Stimulated activated CD4-positive, alpha-beta T cell treated with anti-CD3 and anti-CD28 coated beads, TNF-alpha, amount 100 ng/mL, for 1 hour (primary cell): ENCODE measurements at places on chromosomes 5 and 9.

- no peak for DNase-seq
These were observed 28.5 kb upstream of the RICTOR start for GRCh38 chr5:39102684-39103155.

DNA sequence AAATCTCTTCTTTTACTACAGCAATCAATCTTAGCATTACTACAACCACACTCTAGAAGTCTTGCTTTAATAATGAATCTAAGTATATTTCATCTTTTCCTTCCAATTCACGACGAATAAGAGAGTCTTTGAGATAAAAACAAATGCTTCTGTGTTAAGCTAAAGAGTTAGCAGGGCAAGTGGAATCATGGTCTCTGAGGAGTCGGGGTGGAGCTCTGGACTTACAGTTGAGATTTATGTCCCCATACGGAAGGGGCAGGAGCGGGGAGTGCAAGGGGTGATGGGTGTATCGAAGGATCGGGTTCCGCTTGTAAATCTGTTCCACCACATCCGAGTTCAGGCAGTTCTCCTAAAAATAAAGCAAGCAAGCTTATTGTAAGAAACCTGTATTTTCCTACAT is 59.0 kb upstream of the RETREG1 start:
- DNase-seq, result no peak

GRCh38 chr5:179415291-179416060 is 70.2 kb upstream of the ADAMTS2 start:
- no peak for DNase-seq

DNA sequence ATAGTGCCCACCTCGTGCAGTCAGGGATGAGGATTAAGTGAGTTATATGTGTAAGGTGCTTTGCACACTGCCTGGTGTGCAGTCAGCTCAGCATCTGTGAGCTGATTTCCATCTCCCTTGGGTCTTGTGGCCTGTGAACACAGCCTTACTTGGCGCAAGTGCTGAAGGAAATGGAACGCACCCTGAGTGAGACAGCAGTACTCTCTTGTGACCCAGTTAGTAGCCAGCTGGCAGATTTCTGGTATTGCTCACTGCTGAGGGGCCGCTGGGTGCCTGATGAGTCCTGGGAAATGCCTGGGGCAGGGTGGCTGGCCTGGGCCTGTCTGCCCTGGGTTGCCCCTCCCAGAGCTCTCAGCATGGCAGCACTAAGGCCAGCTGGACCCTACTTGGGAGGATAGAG is 90.9 kb upstream of the BOD1 start:
- no peak for DNase-seq

DNA sequence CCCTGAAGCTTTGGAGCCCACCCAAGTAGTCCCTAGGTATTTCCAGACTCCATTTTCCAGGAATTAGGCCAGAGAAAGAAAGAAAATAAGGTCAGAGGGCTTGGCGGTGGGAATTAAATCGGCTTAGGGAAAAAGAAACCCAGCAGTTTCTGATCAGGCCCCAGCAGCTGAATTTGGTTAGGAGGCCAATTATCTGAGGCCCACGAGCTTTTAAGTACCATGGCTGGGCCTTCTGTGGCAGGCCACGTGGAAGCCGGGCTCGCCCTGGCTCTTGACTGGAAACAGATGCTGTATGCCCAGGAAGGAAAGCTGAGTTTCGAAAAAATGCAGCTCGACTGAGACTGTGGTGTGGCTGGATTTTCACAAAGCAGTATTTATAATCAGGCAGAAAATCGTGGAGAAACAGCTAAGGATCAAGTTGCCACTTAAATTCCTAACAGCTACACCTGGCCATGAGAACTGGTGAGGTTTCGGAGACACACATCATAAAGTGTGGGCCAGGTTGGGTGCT is 75.1 kb upstream of the PANK3 start:
- no peak for DNase-seq

- DNase-seq, result no peak
These were observed 35.5 kb downstream of the PALM2AKAP2 start for GRCh38 chr9:109815366-109815947.

DNA sequence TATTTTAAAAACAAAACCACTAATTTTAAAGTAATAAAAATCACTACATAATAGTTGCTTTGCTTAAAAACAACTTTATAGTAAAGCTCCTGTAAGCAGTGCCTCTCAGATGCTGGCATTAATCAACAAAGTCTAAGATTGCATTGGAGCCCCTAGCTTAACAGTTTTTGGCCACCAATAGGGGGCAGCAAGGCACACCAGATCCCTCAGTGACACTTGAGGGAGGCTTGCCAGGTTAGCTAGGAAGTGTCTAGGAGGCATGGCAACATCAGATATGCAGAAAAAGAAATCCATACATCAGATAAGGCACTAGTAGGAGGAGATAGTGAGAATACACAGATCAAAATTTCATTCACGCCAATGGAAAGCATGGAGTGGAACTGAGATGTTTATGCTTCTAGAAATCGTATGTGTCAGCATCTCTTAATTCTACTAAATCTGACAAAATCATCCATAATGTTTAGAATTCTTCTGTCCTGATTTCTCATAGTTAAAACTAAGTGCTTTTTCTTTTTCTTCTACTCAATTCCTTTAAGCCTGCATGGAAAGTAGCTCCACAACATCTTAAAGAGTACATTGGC is 73.6 kb upstream of the PAM start:
- peak; percentile 14 for DNase-seq

- no peak for DNase-seq
These were observed 499.0 kb upstream of the SGCD start for GRCh38 chr5:155827949-155828348.

DNA sequence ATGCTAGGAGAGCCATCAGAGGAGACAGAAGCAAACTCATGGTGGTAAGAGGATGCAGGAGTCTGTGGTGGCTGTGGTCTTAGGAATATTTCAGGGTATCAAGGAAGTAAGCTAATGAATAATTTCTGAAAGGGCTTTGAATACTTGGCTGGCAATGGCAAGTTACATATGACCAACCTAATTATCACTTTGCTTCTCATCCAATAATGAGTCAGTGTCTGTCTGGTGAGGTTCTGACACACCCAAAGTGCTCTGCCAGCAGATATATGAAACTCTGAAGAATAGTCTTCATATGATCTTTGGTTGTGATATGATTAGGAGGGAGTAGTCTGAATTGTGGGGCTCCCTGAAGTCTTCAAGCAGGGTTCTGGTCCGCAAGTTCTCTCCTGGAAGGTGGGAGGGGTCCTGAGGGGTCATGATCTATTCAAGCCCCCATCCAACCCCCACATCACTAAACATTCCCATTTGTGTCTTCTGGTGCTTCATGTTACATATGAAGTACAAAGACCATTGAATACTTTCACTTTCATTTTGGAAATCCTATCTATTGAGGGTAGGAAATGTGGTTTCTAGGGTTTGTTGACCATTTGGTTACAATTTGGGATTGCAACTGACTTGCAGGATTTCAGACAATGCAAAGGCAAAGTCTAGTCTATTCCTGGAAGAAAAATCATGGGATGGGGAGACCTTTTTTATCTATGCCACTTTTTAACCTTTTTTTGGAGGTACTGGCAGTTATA is 199.9 kb upstream of the CDKN2B start:
- no peak for DNase-seq

DNA sequence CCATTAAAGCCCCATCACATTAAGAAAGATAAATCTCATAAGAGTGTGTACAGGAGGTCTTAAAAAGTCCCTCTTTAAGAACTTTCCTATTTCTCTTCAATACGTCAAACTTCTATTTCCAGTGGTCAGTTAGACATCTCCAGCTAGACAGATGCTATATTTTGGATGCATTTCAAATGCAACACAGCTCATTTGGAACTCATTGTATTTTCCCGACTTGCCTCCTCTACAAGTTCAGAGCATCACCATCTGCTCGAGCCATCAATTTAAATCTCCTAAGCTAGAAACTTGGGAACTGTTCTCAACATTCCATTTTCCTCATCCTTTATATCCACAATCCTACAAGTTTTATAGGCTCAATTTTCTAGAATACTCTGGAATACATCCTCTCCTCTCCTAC is 3.2 kb upstream of the UHRF2 start:
- DNase-seq, result no peak

GRCh38 chr5:150485693-150486401 is 22.1 kb upstream of the NDST1 start:
- peak; percentile 21 for DNase-seq

- DNase-seq, result no peak
These were observed 58.6 kb downstream of the THBS4 start for GRCh38 chr5:80093796-80094195.

GRCh38 chr5:101035425-101035824 is 132.3 kb upstream of the ST8SIA4 start:
- no peak for DNase-seq

DNA sequence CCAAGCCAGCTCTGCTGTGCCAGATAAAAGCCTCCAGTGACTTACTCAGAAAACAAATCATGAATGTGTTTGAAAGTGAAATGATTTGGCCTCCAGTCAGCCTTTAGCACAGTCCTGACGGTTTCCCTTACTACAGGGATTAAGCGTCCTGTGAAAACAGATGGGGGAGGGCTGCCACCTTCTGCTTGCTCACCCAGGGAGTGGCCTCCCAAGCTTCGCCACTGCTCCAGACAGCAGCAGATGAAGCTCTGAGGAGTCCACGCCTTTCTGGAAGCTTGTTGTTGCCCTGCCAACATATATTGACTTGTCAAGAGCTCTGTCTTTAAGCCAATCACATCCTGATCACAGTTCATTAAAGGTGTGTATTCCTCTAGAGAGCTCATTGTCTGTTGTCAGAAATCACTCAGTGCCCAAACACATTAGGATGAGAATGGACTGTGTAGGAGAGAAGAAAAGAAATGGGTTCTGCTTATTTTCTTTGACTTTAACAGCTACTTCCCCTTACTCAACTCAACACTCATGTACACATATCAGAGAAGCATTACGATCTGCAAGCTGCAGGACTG is 4.9 kb upstream of the FYB1 start:
- no peak for DNase-seq

GRCh38 chr5:96835791-96836191 is 28.0 kb upstream of the ERAP1 start:
- DNase-seq, result no peak

- DNase-seq, result no peak
These were observed 32.1 kb upstream of the SH3PXD2B start for GRCh38 chr5:172486451-172486850.

- no peak for DNase-seq
These were observed 1.9 kb downstream of the N4BP3 start for GRCh38 chr5:178115136-178115813.

GRCh38 chr5:148729182-148729581 is 74.9 kb upstream of the HTR4 start:
- no peak for DNase-seq

GRCh38 chr5:1763548-1763911 is 36.1 kb downstream of the MRPL36 start:
- DNase-seq, result no peak

GRCh38 chr9:97521576-97522333 is 20.3 kb downstream of the TMOD1 start:
- DNase-seq, result no peak

DNA sequence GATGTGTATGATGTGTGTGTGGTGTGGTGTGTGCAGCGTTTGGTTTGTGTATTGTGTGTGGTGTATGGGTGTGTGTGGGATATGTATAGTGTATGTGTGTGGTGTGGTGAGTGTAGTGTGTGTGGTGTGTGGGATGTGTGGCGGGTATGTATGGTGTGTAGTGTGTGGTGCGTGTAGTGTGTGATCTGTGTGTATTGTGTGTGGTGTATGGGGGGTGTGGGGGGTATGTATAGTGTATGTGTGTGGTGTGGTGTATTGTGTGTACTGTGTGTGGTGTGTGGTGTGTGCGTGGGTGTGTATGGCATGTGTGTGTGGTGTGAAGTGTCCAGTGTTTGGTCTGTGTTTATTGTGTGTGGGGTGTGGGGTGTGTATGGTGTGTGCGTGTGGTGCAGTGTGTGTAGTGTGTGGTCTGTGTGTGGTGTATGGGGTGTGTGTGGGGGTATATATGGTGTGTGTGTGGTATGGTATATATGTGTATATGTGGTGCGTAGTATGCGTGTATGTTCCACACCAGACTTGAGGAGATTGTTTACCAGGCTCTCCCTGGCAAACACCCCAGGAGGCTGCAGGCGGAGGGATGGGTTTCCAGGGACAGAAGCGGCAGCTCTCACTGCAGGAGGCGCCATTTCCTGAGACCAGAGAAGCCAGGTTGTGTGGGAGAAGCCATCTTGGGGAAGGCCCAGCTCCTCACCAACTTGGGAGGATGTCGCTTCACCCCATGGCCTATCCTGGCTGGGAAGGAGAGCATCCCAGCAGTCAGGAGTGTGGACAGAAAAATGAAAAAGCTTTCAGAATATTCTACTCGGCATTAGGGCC is 138.1 kb downstream of the NXNL2 start:
- DNase-seq, result no peak

- peak; percentile 18 for DNase-seq
These were observed 681 bp downstream of the MAN2A1 start for GRCh38 chr5:109690242-109690974.

- DNase-seq, result no peak
These were observed 41.0 kb downstream of the CCNJL start for GRCh38 chr5:160271396-160271795.

GRCh38 chr5:58497386-58497785 is 6.2 kb downstream of the GAPT start:
- DNase-seq, result no peak

GRCh38 chr5:173187054-173187743 is 42.9 kb downstream of the BNIP1 start:
- no peak for DNase-seq

DNA sequence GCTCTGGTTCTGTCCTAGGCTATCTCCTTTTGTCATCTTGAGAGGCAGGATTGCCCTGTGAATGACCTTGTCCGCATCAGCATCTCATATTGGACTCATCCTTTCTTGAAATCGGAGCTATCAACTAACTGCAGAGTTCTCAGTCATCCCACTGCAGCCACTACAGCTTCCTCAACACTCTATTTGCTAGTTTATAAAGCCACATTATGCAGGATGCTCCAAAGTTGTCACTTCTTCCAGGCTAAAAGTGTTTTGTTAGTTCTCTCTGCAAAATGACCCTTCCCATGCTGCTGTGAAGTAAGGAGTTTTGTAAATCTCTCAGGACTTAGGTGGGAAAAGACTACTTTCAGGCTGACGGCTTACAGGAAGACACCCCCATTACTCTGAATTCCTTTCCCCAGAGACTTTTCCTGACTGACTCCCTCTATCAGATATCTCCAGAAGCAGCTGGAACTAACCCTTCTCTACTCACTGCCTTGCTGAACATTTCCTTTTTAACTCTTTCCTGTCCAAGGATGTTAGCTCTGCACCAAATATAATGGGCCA is 257.6 kb downstream of the NFIB start:
- no peak for DNase-seq

GRCh38 chr9:101693546-101694336 is 44.7 kb downstream of the GRIN3A start:
- DNase-seq, result no peak
